Activated CD4-positive, alpha-beta memory T cell treated with anti-CD3 and anti-CD28 coated beads for 36 hours (primary cell): ENCODE measurements at places on chromosomes 1 and 21. TPM values are rescaled to one million over a fixed set of nuclear protein-coding genes. Genes with fewer than 3 reads are reported as not detected.

DNA sequence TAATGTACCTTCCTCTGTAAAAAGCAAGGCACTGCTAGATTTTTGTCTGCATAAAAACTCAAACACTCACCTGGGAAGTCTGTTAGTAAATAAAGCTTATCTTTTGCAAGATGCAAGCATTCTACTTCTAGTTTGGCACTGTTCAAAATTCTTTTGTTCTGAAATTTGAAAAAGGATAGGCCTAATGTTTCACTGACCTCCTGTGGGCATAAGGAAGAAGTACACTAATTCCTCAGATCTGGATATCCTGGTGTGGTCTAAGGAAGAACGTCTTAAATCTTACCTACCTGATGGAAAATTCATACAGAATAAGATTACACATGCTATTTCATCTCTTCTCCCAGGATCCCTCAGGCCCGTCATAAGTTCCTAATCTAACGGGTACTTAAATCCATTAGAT lies 93.5 kb upstream of the CAMK1G start:
- no peak for DNase-seq

DNA sequence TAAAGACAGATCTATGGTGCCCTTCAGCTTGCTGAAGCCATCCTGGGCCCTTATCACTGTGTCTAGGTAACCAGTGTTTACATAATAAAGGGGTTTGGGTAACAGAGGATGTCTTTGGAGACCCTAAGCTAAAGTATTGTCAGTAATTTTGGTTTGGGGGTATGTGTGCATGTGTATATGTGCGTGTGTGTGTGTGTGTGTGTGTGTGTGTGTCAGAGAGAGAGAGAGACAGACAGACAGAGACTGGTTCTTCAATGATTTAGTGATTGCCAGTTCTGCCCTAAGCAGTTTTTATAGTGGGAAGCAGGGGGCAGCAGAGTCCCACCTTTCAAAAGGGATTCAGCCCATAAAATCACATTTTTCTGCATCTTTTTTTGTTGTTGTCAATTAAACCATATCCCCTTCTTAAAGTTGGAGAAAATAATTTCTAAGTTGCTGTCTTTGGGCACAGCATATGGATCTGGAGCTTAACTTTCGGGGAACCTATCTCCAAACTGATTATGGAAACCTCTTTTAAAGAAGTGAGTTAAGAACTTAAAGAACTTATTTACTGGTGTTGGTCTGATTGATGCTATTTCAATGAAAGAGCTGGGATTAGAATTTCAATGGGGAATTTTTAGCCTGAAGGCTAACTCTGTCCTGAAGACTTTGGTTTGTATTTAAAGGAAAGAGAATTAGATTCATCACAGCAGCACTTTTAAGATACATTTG lies 51.1 kb downstream of the ZNF326 start:
- peak; percentile 25 for DNase-seq

- DNase-seq: no peak
Observed at GRCh38 chr1:33140153-33141149, 41.4 kb downstream of the TRIM62 start.

GRCh38 chr1:197277166-197277565 lies 9.1 kb downstream of the CRB1 start:
- DNase-seq: no peak

DNA sequence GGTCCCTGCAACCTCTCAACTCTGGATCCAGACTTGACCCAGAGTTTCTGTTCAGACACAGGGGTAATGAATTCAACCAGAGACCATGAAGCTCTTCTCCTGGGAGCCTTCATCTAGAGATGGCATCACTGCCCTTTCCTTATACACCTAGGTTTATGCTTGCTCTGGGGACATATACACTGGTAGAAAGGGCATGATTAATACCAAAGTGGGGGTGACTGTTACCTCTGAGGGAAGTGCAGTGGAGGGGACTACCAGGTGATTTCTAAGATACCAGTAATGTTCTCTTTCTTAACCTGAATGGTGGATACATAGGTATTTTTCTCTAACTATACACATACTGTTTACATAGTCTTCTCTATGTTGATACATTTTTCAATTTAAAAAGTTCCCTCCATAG lies 48.4 kb downstream of the JAK1 start:
- DNase-seq: no peak

DNA sequence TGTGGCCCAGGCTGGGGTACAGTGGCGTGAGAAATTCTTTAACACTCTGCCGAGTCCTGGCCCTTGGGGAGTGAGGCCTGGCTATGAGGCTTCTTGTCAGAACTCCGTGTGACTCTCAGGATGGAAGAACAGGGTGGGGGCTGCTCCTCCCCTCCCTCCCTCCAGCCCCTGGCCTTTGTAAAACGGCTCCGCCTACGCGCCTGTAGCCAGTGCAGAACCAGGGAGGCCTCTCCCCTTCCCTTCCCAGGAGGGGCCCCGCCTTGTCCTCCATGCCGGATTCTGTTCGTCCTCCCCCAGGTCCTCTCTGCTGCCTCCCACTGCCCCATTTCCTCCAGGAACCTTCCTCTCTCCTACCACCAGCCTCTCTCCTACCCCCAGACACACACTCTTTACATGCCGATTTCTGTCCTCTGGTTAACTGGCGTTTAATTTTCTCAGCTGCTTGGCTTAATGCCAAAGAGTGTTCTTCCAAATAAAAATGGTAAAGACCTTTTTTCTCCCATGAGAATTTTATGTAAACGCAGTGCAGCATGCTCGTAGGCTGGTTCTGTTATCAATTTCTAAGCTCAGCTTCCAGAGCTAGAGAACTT lies 21.0 kb downstream of the PDE9A start:
- no peak for DNase-seq

DNA sequence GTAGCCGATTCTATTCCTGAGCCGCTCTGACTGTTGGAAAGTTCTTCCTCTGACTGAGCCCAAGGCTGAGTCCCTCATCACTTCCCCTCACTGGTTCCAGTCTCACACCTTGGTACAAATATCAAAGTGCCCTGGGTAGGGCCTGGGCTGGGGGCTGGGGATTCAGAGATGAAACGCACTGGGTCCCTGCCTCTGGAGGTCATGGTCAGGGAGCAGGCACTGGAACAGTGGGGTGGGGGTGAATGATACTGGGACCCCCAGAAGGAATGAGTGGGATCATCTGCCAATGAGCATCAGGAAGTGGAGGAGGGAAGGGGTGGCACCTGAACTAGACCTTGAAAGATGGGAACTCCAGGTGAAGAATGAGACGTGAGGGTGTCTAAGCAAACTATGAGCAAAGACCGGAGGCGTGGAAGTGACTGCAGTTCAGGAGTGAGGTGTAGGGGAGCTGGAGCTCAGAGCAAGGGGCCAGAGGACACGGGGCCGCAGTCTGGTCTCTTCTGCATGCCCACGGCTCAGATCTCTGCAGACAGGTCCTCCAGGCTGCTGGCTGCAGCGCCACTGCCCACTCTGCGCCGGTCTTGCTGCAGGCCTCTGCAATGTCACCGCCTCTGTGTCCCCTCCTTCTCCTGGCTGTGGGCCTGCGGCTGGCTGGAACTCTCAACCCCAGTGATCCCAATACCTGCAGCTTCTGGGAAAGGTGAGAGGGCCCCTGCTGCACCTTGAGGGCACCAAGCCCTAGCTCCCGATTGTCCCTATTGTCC lies 10.0 kb downstream of the PEAR1 start:
- DNase-seq: no peak

GRCh38 chr21:40276001-40276400 lies 408.8 kb downstream of the PCP4 start:
- no peak for DNase-seq

DNA sequence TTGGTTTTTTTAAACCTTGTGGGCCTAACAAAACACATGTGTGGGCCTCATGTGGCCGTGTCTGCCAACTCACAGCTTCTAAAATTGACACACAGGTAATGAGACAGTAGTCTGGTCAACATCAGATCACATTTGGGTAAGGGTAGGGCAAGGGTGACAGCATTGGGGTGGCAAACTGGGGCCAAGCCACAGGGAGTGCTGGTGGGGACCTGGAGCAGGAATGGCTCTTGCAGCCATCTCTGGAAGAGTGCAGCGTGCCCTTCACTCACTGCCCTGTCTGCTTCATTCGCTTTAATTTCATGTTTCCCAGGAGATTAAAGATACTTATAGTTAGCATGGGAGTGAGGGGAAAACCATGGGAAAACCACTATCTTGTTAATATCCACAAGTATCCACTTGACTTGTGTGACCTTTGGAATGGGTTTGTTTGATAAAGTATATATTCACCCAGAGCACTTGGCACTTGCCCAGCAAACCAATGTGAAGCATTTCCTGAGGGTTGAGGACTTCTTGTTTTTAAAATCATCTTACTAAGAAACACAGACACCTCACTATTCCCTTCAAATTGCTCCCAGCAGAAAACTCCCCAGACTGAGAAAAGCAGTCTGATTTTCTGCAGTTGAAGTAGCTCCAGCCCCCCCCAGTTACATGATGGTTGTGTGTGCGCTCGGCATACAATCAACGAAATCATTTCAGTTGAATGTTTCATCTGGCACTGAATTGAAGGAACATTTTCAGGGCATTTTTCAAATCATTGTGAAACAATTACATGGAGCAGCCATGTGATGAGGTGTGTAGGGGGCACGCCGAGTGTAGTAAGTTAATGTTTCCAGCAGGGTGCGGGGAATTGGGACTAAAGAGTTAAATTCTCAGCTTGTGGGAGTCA lies 175.7 kb downstream of the VPS13D start:
- DNase-seq: no peak

DNA sequence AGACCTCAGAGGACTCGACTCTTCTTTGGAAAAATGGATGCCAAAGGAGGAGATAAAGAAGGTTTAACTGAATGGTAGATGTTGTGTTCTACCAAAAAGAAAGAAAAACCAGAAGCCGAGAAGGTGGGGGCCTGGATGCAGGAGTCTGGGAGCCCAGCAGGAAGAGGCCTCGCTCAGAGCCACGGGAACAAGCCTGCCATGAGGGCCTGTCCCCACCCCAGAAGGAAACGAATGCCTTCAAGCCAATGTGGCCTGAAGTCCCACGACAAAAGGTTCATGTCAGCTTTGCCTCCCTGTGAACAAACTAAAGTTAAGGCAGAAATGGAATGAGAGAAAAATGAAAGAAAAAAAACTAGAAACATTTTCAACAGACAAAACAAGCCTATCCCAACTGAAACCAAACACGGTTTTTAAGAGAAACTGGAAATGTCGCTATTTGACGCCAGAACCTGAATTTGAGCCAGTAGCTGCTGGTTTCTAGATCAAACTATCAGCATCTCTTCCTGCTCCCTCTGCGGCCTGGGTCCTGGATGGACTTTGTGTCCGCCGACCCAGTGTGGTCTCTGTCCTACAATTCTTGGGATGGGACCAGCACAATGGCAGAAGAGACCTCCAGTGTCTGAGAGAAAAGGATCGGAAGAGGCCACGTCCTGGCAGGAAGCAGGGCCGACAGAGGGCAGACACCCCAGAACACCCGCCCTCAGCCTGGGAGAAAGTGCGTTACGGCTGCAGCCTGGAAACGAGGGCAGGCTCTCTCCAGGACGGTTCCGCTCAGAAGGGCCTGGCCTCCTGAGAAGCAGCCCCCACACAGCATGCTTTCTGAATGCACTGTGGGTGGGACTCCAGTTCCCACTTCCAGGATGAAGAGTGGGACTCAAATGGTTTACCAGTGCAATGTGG lies 35.2 kb downstream of the SLC45A1 start:
- DNase-seq: no peak

DNA sequence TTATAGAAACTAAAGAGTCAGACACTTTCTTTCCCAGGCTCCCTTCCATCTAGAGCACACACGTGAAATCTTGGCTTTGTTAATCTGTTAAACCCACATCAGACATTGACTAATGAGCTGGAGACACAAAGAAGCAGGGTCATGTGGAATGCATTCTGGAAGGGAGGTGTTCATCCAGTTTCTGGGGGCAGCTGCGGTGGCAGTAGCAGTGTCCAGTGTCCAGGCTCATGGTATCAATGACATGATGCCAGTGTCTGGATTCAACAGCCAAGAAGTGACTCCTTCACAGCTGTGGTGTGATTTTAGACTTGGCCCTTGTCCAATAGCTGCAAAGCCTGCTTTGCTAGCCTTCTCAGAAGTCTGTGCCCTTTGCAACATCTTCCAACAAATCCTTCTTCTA lies 95.2 kb downstream of the NTPCR start:
- DNase-seq: no peak

GRCh38 chr1:224358237-224358636 lies 1.6 kb downstream of the CNIH4 start:
- no peak for DNase-seq

DNA sequence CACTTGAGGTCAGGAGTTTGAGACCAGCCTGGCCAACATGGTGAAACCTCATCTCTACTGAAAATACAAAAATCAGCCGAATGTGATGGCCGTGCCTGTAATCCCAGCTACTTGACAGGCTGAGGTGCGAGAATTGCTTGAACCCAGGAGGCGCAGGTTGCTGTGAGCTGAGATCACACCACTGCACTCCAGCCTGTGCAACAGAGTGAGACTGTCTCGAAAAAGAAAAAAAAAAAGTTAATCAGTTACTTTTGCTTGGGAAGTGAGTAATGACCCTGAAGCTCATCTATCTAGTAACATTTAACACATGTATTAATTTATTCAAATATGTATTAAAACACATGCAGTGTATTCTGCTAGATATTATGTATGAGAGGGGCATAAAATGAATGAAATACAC lies 49.4 kb downstream of the ZNF326 start:
- no peak for DNase-seq

DNA sequence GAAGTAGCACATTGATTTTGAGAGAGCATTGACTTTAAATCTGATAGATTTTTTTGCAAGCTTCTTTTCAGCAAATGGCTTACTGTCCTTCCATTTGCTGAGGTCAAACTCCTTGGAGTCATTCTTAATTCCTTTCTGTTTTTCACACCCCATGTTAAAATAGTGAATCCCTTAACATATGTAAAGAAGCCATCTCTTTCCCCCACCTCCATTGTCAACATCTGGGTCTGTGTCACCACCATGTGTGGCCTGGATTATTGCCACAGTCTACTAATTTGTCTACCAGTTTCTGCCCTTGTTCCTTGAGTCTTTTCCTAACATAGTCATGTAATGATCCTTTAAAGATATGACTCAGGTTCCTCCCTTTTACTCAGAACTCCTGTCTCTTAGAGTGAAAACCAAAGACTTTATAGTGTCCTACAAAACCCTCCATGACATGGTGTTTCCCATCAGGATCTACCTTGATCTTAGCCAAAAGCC lies 104.7 kb downstream of the ST6GALNAC3 start:
- no peak for DNase-seq

The TMPRSS3 gene
- total RNA-seq: 47.6 TPM

The SPRR2E gene
- total RNA-seq: not detected

The KRTAP19-3 gene
- total RNA-seq: not detected

The RUNX3 gene
- total RNA-seq: 155 TPM

The MFN2 gene
- 58.1 TPM for total RNA-seq

The DNM3 gene
- total RNA-seq: 0.93 TPM

The FCRLB gene
- not detected for total RNA-seq

The REG4 gene
- total RNA-seq: not detected

The USP16 gene
- total RNA-seq: 42.1 TPM

The NCF2 gene
- 7.7 TPM for total RNA-seq

The IGSF5 gene
- not detected for total RNA-seq

The GIPC2 gene
- not detected for total RNA-seq
